ENCODE measurements at places on chromosomes 11 and 22.

- H3K4me1 ChIP-seq = no peaks in the 10 kb centered on the region
- no peak for DNase-seq
- no peak overlapping the region for H3K27ac ChIP-seq
- no peak overlapping the region for H3K4me3 ChIP-seq
- H3K36me3 ChIP-seq = no peaks in the 10 kb centered on the region
Observed at GRCh38 chr11:64499261-64500004, 91.6 kb upstream of the SLC22A12 start.

GRCh38 chr22:22030493-22031182 is 48.1 kb upstream of the TOP3B start:
- peaks cover 3% of the 10 kb centered on the region for H3K27me3 ChIP-seq
- H3K4me1 ChIP-seq = peaks cover 12% of the 10 kb centered on the region
- no peak overlapping the region for H3K4me3 ChIP-seq
- H3K27ac ChIP-seq = no peak overlapping the region
- H3K36me3 ChIP-seq = no peaks in the 10 kb centered on the region

- H3K27ac ChIP-seq = no peak overlapping the region
- H3K36me3 ChIP-seq = peaks cover 5% of the 10 kb centered on the region
- H3K27me3 ChIP-seq = peaks cover 4% of the 10 kb centered on the region
- no peak overlapping the region for H3K4me3 ChIP-seq
- peaks cover 4% of the 10 kb centered on the region for H3K4me1 ChIP-seq
Observed at GRCh38 chr11:78406568-78407196, 10.9 kb downstream of the GAB2 start.

GRCh38 chr11:8354622-8355415 is 91.1 kb upstream of the LMO1 start:
- no peaks in the 10 kb centered on the region for H3K4me1 ChIP-seq
- H3K4me3 ChIP-seq = no peak overlapping the region
- no peak for DNase-seq
- H3K27ac ChIP-seq = no peak overlapping the region

GRCh38 chr11:116731097-116731761 is 41.6 kb downstream of the BUD13 start:
- peaks cover 16% of the 10 kb centered on the region for H3K4me1 ChIP-seq
- H3K36me3 ChIP-seq = no peaks in the 10 kb centered on the region

DNA sequence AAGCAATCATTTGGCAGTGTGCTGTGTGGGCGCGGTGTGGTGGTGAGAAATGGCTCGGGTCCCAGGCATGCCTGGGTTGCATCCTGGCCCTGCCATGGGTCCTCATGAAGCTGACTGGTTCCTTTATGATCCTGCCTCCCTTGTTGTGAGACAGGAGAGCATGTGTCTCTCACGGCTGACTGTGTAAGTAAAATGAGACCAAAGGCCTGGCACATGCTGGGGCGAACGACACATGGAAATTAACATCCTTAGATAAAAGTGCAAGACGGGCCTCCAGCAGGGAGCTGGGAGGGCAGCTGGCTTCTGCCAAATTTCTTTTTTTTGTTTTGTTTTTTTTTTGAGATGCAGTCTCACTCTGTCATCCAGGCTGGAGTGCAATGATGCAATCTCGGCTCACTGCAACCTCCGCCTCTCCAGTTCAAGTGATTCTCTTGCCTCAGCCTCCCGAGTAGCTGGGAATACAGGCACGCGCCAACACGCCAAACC is 9.4 kb upstream of the FBLN1 start:
- H3K4me3 ChIP-seq = no peak overlapping the region
- H3K4me1 ChIP-seq = no peaks in the 10 kb centered on the region
- no peaks in the 10 kb centered on the region for H3K36me3 ChIP-seq
- no peak for DNase-seq
